ENCODE measurements at places on chromosomes 2 and 18.

GRCh38 chr2:183530333-183530901 is 406.2 kb downstream of the NUP35 start:
- no peak for DNase-seq

GRCh38 chr18:5726011-5726410 is 169.3 kb downstream of the TMEM200C start:
- no peak for DNase-seq

DNA sequence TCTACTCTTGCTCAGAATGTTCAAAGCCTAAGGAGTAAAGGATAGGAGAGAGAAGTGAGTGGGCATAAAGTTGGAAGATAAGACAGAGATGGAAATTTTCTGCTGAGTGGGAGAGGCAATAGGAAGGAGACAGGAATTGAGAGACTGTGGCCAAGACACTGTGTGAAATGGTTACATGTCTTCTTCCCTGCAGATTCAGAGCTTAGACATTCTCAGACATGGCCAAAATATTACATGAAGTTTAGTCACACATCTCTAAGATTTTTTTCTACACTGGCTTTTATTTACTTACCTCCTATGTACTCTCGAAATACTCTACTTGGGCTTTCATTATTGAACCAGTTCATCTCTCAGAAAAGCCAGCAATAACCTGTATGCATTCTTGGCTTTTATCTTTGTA is 363.0 kb upstream of the FANCL start:
- no peak for DNase-seq

DNA sequence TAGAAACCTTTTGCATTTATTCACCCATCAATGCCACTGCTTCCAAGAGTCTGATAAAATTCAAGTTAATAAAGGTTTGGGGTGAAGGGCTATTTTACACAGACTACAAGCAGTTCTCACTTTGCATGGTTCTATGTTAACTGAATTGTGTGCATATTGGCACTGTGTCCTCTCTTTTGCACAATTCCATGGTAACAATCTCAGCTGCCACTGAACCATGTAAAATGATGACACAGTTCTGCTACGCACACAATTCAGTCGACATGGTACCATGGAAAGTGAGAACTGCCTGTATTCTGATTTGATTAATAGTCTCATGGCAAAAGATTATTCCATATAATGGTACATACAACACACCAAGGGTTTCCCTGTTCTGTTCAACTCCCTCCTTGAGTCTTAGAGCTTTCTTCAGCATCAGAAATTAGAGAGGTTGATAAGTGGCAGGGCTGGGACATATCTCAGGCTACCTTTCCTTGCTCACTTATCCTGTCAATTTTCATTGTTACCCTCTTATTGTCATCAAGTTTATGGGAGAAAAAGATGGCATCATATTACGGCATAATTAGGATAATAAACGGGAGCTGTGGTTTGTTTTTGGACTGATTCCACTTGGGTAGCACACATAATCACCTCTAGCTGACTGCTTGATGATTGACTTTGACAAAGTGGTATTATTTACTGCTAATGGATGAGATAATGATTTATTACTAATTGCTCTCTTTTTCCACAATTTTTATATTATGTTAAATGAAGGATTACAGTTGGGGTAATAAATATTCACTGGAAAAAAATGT is 139.3 kb upstream of the CREB1 start:
- DNase-seq: no peak

DNA sequence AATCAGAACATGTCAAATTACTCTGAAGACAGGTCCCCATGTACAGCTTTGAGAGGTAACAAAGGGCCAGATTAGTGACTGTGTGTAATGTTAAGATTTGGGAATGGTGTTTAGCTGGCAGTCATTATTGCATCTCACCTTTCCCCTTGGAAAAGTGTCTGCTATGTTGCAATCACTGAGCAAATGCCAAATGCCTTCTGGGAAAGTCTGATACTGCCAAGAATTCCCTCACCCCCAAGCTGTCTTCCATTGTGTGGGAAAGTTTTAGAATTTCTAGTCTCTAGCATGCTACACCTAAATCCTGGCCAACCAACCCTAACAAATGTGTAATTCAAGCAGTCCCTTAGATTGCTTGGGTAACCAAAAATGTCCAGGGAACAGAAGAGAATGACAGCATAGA is 13.6 kb upstream of the PELI1 start:
- DNase-seq: no peak

DNA sequence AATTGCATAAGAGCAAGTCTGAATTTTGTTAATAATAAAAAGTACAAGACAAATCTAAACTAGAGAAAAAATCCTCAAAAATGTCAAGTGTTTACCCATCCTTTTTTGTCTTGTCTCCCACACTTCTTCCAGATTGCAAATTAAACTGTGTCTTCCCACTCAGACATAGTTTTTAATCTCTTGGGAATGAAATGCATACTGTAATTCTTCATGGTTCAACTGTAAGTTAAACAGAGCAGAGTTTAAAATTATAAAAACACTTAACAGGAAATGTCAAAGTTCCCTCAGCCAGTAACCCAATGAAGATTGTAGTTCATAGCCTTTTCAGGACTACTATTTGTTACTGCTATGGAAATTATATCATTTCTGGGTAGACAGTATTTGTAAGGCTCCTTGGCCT is 171.8 kb downstream of the UBE2E3 start:
- no peak for DNase-seq

DNA sequence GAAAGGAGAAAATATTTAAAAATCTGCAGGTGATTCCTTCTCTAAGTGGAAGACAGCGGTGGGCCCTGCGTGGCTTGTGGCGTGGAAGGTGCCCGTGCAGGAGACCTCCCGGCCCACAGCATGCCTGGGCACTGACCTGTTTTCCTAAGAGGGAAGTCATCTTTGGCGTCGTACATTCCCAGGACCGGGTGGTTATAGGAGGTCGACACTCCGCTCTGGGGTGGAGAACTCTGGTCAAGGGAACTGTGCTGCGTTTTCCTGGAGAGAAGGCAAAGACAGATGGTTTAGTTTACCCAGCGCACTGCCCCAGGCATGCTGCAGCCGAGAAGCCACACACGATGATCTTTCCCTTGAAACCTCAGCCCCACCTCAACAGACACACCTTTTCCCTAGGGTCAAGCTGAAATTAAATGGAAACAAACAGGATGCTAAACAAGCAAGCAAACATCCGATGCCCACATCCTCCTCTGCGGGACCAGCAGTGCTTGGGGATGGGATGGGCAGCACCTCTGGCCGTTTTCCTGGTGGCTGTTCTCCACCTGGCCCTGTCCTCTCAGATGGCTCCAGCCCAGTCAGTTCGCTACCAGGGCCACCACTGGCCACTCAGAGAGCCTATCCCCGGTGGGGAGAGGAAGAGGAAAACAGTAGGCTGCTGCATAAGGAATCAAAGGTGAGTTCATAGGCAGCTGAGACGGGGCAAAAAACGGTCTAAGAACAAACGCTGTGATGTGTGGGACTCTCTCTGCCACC is 244.1 kb downstream of the HDAC4 start:
- DNase-seq: no peak

DNA sequence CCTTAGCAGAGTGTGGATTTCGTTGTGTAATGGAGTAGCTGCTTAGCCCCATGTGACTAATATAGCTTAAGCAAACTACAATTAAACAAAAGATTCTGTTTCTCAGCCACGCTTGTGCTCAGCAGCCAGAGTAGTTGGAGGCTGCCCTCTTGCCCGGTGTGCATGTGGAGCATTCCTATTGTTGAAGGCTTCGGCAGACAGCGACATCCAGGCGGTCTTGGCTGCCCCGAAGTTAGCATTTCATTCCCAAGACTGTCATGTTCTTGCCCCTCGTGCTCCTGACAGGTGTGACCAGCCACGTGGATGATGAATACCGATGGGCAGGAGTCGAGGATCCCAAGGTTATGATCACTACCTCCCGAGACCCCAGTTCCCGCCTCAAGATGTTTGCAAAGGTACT is 2.4 kb downstream of the IMP4 start:
- no peak for DNase-seq

- peak; percentile 39 for DNase-seq
These were observed 100.9 kb downstream of the WDSUB1 start for GRCh38 chr2:159185401-159186130.

- DNase-seq: no peak
These were observed 18.4 kb downstream of the CTDP1 start for GRCh38 chr18:79697976-79698375.

DNA sequence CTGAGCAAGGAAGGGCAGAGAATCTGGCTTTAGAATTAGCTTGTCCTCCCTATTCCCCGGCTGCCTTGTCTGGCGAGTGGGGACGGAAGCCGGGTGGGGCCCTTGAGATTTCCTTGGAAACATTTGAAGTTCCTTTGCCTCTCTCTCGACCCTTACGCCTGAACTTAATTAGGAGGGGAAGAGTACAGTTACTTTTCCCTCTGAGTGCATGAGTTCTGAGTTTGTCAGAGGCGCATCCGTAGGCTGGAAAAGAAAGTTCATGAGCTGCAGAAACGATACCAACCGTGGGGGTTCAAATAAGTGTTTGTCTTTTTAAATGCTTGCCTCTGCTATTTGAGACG is 468 bp downstream of the PIKFYVE start:
- DNase-seq: no peak

DNA sequence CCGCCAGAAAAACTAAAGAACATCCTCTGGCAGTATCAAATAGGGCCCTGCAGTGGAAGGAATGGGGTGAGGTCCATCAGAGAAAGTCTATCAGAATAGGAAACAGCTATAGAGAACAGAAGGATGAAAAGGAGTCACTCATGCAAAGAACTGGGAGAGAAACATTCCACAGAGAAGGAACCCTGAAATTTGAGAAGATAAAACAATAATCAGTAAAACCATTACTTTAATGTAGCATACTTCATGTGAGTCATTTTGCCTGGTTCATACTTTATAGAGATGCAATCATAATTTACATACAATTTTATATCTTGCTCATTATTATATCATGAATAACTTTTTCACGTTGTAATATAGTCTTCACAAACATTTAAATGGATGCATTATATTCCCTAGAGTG is 402.2 kb downstream of the NCKAP5 start:
- no peak for DNase-seq

- DNase-seq: no peak
These were observed 48.3 kb downstream of the WDFY1 start for GRCh38 chr2:223896833-223897311.

- no peak for DNase-seq
These were observed 226.9 kb downstream of the VAPA start for GRCh38 chr18:10140461-10141282.

DNA sequence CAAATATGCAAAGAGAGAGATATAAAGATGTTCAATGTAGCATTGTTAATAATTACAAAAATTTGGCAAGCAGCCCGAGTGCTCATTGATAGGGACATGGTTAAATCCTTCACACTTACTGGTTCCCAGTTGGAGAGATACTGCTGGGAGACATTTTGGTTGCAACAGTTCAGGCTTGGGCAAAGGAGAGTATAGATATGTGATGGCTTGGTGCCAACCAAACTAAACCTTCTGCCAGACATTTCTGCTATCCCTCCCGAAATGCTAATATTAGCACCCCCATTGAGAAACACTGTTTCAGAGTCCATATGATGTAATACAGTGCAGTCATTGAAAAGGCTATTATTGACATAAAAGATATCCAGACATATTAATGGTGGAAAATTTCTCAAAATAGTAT is 11.5 kb downstream of the GEN1 start:
- DNase-seq: no peak

DNA sequence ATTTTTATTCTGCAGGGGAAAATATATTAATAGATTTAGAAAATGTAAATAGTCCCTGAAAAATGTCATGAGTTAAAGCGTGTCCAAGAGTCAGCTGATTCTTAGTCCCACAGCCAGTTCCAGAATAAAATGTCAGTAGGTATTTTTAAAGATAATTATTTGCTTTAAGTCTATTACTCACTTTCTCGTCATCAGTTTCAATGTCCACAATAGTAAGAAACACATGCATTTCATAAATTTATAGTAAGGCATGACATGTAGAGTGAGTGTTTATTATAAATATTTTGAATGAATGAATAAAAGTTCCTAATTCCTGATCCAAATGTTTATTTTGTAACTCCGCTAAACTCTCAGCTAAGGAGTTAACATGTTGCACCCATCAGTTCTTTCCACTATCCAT is 1044.0 kb upstream of the PIK3C3 start:
- DNase-seq: no peak

- no peak for DNase-seq
These were observed 44.2 kb downstream of the ZEB2 start for GRCh38 chr2:144475569-144476275.

DNA sequence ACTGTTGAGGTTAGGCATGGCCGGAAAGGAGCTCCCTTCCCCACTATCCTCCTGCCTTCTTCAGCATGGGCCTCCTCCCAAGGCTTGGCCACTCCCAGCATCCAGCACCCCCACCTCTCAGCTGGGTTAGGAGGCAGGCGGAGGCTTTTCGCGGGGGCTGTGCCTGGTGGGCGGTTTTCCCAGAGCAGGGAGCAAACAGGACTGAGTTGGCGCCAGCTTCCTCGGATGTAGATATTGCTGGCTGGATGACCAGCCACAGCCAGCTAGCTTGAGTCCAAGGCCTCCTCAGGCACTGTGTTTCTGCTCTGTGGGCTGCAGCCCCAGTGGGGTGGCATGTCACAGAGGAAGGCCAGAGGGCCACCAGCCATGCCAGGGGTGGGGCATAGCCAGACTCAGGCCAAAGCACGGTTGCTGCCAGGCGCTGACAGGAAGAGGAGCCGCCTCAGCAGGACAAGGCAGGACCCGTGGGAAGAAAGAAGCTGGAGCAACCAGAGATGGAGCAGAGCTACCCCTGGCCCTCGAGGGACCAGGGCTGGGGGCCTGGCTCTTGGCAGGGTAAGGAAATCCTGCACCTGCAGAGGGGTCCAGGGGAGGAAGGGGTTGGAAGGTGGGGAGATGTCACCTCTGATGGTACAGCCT is at the start of gene TCF23:
TCF23 (plus strand) TSS at position 204 of the 639 bp plus-strand sequence; CDS start at position 334, 130 bp downstream.
- DNase-seq: no peak

- DNase-seq: no peak
These were observed 19.7 kb downstream of the SH3BP4 start for GRCh38 chr2:234971496-234971895.

GRCh38 chr2:205696331-205696926 is 14.1 kb downstream of the NRP2 start:
- no peak for DNase-seq

DNA sequence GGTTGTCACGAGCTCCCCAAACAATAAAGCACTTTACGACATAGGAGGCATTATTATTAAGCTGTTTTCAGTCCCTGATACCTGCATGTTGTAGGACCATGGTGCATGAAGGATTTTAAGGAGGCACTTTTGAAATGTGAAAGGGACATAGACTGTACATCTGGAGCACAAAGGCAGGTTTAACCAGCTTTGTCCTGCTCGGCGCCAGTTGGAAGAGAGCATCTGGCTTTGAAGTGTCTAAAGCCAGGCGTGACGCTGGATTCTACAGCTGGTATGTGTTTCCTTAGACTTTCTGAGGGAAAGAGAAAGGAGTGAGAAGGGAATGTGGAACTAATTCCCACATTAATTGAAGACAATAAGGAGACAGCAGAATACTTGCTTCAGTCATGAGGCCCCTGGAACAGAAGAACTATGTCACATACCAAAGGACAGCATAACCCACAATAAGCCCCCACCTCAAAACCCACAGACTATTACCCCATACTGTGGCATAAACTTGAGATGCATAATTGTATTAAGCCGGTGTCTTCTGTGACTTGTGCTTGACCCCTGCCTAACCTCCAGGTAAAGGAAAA is 381.0 kb upstream of the MEX3C start:
- DNase-seq: no peak
